Activated CD8-positive, alpha-beta memory T cell treated with anti-CD3 and anti-CD28 coated beads for 1 hour (primary cell): ENCODE measurements at places on chromosomes 5 and 9.

- DNase-seq = no peak
These were observed 2.1 kb upstream of the RFESD start for GRCh38 chr5:95644351-95645042.

- no peak for DNase-seq
These were observed 107.4 kb downstream of the DAPK1 start for GRCh38 chr9:87604886-87605588.

DNA sequence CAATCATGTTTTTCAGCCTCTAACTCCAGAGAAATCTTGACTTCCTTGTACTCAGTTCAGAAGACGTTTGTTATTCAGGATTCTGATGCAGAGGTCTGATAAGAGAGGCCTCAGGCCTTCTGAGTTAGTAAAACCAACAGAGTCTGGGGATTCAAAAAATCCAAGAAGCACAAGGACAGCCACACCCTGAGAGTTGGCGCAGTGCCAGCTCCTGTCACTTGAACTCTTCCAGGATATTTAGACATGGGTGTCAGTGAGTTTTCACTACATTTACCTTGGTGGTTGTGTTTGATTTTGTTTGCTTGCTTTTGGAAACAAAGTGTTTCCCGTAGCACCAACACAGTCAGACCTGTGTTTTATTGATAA, 41.6 kb upstream of the PDE8B start:
- DNase-seq = no peak

DNA sequence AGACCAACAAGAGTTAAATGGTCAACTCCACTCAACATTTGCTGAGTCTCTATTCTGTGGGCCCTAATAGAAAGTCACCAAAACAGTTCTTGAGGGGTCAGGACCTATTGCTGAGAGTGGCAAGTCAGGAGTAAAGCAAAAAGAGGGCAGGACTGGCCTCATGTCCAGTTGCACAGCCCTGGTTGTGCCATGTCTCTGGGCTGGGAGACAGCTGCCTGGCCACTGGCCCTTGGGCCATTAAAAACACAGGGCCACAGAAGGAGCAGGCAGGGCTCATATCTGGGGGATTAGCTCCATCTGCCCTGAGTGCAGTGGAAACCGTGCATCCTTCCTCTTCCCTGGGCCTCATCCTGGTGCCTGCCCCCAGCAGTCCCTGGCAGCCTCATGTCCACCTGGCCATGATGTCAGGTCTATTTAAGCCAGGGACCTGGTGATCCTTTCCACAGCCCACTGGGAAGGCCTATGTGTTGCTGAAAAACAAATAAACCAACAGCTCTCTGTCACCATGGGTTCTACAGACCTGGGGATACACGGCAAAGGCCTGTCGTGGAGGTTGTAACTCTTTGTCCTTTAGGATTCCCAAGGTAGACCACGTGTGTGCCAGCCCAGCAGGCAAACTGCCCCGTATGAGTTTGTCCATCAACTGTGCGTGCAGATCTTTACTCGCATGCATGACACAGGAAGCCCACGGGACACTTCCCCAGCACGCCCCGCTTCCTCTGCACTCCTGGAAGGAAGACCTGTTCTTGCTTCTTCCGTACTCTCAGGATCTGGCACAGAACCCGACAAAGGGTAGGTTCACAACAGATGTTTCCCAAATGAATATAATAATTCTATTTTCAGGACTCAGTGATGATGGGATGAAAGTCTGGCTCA, 148.8 kb downstream of the MTX3 start:
- DNase-seq = no peak

DNA sequence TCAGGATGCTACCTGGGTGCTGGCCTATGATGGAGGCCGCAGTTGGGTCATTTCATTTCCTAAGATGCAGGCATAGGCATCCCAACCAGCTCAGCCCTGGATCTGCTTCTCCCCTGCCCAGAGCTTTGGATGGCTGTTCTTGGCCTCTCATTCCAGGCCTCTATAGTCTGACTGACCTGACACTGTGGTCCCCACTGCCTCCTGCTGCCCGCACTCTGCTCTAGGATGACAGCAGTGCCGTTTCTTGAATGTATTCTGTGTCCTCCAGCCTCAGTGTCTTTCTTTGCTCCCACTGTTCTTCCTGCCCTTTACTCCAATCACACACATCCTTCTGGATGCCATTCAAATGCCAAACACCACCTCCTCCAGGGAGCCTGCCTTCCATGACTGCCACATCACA, 235.7 kb downstream of the HSPA4 start:
- DNase-seq = peak; percentile 13

- DNase-seq = no peak
These were observed 26.2 kb upstream of the LTC4S start for GRCh38 chr5:179767496-179768100.

- no peak for DNase-seq
These were observed 241.9 kb upstream of the IRX4 start for GRCh38 chr5:2124434-2125170.

DNA sequence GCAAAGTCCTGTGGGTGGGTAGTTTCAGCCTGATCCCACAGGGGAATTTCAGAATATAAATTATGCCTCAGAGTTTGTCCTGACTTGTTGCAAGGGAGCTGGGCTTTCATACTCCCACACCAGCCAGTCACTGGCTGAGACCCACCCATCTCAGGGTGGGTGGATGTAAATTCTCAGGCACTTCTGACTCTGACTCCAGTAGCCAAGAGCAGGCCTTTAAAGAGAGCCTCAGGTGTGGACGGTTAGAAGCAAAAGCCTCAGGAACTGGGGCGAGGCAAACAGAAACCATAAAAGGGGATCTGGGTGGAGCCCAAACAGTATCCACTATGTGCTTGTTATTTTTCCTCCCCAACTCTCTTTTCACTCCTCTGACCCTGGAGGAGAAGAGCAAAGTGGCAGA, 28.6 kb upstream of the FBXW11 start:
- no peak for DNase-seq

DNA sequence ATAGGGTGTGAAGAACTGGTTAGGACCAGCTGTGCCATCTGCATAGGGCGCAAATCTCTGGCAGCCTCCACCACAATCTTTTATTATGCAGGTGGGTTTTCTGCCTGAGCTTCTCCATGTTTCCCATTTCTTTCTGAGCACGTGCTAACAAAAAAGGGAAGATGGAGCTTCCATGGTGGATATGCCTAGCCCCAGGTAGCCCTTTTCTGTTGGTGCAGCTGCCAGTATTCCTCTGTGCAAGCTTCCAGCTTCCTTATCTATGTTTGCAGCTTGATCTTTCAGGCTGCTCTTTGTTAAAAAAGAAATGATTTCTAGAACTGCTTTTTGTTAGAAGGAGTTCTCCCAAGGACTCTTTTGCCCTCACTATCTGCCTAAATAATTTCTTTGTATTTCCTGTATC, 95.0 kb upstream of the EPB41L4A start:
- DNase-seq = no peak

- no peak for DNase-seq
These were observed 208.4 kb downstream of the CD180 start for GRCh38 chr5:66987949-66988838.

DNA sequence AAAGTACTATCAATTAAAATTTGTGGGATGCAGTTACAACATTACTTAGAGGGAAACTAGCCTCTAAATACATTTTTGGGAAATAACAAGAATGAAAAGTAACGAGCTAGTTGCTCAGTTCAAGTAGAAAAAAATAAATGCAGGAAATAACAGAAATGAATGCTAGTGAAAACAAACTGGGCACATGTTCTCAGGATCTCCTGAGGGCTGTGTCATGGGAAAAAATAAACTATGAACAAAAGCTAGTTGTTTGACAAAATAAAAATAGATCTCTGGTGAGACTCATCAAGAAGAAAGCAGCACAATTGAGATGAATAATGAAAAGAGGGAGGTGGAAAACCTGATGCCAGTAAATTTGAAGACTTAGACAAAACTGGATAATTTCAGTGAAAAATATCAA, 16.3 kb downstream of the IDNK start:
- DNase-seq = no peak

- no peak for DNase-seq
These were observed 23.1 kb downstream of the ADGRD2 start for GRCh38 chr9:124473310-124473709.

DNA sequence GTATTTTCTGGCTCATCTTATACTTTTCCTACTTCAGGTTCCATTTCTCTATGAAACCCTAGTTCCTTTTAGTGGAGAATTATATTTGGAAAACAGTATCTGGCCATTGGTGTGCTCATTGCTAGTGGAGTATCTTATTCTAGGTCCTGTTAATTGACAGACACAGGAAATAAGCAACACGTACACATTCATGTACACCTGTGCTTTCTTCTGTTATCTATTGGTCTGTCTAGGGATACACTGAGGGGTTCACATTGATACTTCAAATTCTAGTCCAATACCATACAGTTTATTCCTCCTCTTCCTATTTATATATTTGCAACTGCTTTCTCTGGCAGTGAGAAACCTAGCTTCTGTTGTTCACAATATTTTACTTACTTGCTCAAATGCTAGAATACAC, 110.2 kb downstream of the FER start:
- DNase-seq = no peak

DNA sequence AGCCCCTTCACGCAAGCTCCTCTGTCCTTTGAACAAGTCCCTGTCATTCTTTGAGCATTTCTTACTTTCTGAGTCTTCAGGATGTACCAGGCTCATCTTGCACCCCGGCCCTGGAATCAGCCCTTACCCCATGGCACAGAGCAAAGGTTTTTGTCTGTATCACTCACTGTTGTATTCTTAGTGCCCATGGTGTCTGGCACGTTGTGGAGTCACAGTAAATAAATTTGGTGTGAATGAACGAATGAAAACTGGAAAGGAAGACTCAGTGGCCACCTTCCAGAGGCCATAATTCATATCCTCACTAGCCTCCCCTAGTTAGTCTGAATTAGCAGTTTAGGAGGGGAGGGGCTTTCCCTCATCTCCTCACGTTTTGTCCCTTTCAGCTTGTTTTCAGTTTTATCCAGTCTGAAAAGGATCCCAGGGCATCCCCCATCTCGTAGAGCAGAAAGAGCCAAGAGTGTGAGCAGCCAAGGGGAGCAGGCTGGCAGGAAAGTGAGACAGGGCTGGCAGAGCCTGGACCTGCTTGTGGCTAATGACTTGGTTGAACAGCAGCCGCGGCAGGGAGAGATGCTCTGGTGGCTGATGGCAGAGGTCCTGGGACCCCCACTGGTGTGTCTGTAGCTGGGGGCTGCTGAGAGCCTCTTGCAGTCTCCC, 42.7 kb downstream of the ZNF618 start:
- DNase-seq = no peak

DNA sequence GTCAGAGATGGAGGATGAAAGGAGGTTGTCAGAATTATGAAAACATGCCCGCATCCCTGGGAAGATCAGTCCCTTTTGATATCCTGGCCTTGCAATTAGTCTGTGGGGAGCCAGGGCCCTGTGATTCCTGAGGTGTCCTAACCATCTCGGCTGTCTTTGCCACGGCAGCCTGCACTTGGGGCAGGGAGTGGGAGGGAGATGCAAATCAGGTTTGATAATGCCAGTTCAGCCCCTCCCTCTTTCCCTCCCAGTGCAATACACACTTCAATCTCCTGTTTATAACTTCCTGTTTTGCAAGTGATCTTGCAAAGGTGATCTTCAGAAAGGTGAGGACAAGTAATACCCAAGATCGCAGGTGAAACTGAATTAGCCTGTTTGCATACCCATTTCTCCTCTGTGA, 114.0 kb upstream of the ALDH1B1 start:
- DNase-seq = no peak

DNA sequence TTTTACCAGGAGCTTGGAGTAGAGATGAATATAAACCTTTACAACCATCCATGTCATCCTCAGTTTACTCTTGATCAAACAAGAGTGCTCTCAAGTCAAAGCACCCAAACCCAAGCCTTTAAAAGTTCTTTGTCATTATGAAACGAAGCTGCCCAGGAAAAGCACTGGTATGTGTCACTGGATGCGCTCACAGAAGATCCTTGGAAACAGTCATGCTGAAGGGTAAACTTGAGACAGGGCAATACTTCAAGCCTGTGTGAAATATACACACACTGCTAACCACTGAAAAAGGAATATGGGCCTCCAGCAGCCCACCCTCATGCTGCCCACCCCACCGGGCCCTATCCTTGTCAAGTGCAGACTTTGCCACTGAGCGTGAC, 84.5 kb downstream of the PRRT1B start:
- no peak for DNase-seq

DNA sequence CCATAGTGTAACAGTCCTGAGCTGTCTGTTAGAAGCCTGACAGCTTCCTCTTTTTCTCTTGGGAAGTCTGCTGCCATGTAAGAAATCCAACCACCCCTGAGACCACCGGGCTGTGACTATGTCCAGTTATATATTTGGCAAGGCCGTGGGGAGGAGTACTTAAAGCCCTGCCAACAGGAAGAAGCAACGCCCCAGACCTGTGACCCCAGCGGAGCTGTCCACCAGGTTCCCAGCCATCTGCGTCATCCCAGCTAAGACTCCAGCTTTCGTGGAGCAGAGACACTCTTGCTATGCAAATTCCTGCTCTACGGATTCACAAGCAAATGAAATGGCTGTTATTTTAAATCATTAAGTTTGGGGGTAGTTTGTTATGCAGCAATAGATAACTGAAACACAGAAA, 417.3 kb downstream of the TLE4 start:
- DNase-seq = no peak

- DNase-seq = no peak
These were observed 153.3 kb upstream of the SPRY4 start for GRCh38 chr5:142478113-142478512.

DNA sequence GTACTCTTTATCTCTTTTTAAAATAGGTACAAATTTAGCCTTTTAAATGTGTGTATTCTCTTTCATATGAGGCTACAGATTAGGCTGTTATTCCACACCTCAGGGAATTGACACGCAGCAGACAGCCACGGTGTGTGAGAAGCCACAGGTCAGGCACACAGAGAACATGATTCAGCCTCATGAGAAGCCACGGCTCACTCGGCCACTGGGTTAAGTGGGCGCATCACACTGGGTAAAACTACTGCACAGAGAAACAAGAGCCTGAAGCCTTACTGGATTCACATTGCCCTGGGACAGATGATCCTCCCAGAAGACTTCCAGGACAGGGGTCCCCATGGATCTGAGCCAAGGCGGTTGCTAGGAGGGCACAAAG, 28.2 kb downstream of the LPCAT1 start:
- no peak for DNase-seq

- no peak for DNase-seq
These were observed at the start of gene PCDHB14 for GRCh38 chr5:141223112-141223783. Gene PCDHB14, plus strand, starts transcription at chr5:141223343. Its CDS starts 163 bp downstream, at chr5:141223506.

- no peak for DNase-seq
These were observed 27.4 kb downstream of the PHAX start for GRCh38 chr5:126628102-126628501.

- DNase-seq = no peak
These were observed 47.1 kb downstream of the THBS4 start for GRCh38 chr5:80082281-80082680.

- no peak for DNase-seq
These were observed 694 bp upstream of the UAP1L1 start for GRCh38 chr9:137076636-137077009.

GRCh38 chr5:124176692-124177091, 569.7 kb downstream of the ZNF608 start:
- DNase-seq = no peak

GRCh38 chr9:16277471-16277960, 593.0 kb downstream of the BNC2 start:
- no peak for DNase-seq
